ENCODE measurements at places on chromosomes 5 and 9.

DNA sequence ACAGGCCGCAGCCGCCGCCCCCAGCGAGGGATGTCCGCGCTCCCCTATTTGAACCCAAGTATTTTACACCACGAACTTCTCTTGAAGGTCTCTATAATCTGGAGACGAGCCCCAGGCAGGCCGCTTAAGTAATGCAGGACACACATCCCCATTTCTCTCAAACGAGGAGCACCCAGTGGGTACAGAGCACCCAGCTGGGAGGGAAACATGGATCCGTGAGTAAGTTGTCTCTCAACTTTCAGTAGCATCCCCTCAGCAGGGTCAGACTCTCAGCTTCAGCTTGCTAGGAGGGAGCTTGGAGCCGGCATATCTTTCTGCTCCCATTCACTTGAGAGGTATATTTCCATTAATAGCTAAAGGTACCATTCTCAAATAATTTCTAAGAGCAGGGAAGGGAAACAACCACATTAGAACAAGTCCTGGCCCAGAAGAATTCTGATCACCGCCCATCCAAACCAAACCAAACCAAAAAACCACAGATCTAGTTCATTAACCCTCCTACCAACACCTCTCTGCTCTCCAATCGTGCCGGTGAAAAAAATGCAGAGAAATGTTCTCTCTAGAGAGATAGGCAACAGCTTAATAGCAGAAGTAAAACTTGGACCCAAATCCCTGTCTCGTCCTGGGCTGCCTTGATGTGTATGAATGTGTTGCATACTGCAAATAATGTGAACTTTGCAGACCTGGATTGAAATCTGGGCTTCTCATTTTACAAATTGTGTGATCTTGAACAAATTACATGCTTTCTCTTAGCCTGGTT, 910 bp downstream of the TDRD7 start:
- no peak for DNase-seq

- DNase-seq: peak; percentile 62
Measured at GRCh38 chr5:134138416-134139376, 24.2 kb downstream of the TCF7 start.

GRCh38 chr5:31771500-31771899, 132.6 kb downstream of the PDZD2 start:
- DNase-seq: no peak

DNA sequence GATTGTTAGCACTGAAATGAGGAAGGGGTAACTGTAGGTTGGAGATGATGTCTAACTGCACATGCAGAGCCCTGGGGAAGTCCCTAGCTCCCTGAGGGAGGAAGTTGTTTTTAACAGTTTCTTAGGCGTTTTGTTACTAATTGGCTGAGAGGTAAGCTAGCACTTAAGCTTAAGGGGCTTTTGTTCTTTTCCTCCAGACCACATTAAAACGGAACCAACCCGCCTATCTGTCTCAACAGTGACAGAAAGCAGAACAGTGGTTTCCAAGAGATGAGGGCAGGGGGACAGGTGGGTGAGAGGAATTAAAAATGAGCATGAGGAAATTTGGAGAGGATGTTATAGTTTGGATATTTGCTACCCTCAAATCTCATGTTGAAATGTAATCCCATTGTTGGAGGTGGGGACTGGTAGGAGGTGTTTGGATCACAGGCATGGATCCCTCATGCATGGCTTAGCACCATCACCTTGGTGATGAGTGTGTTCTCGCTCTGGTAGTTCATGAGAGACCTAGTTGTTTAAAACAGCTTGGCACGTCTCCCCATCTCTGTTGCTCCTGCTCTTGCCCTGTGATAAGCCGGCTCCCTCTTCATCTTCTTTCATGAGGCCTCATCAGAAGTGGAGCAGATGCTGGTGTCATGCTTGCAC, 38.9 kb downstream of the LYRM7 start:
- no peak for DNase-seq

- DNase-seq: no peak
Measured at GRCh38 chr9:112505607-112506006, 19.0 kb downstream of the KIAA1958 start.

DNA sequence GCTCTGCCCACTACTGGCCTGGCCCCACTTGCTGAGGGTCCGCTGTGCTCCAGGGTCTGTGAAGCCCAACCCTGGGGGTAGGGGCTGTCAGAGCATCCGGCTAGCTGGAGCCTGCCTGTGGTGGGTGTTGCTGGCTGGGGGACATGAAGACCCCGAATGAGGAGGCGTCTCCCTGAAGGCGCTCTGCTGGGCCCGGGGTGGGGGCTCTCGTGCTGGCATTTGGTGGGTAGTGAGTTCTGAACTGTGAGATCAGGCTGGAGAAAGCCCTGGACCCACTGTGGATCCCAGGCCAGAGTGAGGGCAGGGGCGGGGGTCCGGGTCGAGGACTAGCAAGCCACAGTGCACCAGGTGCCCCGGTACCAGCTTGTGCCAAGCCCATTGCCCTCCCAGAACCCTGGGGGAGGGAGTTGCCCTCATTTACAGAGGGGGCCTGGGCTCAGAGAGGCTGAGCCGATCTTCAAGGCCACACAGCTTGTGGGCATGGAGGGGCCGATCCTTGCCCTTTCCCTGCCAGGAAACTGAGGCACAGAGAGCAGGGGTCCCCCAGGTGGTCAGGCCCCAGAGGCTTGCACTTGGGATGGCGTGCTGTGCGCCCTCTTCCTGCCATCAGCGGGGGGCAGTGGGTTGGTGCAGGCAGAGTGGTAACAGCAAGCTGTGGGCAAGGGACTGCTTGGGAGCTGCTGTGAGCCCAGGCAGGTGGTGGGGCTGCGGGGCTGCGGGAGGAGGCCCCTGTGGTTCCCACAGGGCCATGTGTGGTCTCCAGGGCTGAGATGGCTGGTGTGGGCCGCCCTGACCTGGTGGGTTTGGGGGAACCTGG, 15.9 kb downstream of the RXRA start:
- DNase-seq: no peak

- no peak for DNase-seq
Measured at GRCh38 chr9:1726993-1727759, 288.0 kb upstream of the SMARCA2 start.

GRCh38 chr5:75701856-75702255, 15.4 kb downstream of the POC5 start:
- DNase-seq: no peak

GRCh38 chr9:4716163-4716562, 24.8 kb downstream of the AK3 start:
- DNase-seq: no peak

- no peak for DNase-seq
Measured at GRCh38 chr9:137303151-137303892, 1.3 kb upstream of the NRARP start.

All from activated T-helper 9 cell treated with anti-CD3 and anti-CD28 coated beads, Interleukin-2, amount 50 U/mL, for 16 hours (primary cell).